ENCODE measurements at places on chromosomes 3 and 15.

- DNase-seq, result no peak
Measured at GRCh38 chr15:35693286-35693685, 147.3 kb upstream of the DPH6 start.

DNA sequence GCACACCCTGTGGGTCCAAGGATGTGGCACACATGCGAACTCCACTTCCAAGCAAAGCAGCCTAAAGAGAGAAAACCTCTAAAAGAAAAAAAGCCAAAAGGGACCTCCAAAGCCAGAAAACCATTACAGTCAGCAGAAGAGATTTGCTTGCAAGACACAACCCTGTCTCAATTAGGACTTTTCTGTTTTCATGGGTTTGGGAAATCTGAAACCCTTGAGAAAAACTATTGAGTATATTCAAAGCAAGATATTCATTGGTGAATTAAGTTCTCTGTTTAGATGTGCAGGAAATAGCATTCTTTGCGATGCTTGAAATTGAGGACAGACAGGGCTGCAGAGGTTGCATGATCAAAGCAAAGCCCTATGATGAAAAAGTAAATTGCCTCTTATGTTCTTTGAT, 10.2 kb upstream of the LDHAL6B start:
- DNase-seq, result no peak

DNA sequence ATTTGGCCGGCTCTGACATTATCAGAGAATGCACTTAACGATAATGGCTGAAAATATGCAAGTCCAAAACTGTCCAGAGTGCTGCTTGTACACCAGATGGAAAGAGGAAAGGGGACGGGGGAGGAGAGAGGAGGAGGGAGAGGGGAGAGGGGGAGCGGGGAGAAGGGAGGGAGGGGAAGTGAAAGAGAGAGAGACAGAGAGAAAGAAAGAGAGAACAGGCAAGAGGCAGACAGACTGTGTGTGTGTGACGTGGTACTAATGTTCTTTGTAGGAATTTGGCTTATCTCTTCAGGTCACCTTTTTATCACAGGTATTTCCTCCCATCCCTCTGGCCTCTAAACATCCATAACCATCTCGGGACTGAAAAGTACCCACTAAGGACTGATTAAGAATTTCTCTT, 75.1 kb upstream of the LMOD3 start:
- no peak for DNase-seq

DNA sequence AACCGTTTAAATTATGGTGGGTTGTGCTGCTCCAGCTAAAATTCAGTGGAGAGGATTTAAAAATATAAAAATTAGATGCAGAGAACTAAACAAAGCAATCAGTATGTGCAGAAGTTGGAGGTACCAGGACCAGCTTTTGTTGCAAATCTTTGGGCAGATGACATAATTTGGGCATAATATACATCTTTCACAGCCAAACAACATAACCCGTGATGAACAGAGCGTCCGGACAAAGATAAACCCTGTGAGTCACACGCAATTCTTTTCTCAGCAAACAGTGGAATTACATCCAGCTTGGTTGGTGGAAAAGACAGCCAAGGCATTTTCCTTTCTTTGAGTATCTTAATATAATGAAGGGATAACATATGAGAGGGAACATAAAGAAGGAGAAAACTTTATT, 419.4 kb upstream of the ADAMTS9 start:
- DNase-seq, result no peak

GRCh38 chr3:52558436-52558835, 22.0 kb downstream of the UQCC5 start:
- DNase-seq, result no peak

- no peak for DNase-seq
Measured at GRCh38 chr15:25742776-25743547, 120.2 kb downstream of the ATP10A start.

DNA sequence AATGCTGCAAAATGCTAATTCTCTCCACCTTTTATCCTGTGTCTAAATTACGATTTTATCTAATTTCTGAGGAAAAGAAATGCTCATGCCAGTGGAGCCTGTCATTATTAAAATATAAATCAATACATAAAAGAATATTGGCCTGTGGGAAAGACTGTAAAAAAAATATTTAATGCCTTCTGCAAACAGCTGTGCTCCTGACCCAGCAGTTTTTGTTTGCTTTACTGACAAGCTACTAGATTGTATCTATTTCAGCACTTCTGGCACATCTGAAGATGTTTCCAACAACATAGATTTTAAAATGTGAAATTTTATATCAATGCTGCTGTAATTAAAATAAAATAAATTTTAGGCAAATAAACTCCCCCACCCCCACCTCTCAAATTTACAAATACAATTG, 493.6 kb upstream of the AGTR1 start:
- DNase-seq, result no peak

- DNase-seq, result no peak
Measured at GRCh38 chr3:10352146-10352911, 31.4 kb upstream of the SEC13 start.

- DNase-seq, result no peak
Measured at GRCh38 chr3:85589145-85589544, 630.4 kb downstream of the CADM2 start.

DNA sequence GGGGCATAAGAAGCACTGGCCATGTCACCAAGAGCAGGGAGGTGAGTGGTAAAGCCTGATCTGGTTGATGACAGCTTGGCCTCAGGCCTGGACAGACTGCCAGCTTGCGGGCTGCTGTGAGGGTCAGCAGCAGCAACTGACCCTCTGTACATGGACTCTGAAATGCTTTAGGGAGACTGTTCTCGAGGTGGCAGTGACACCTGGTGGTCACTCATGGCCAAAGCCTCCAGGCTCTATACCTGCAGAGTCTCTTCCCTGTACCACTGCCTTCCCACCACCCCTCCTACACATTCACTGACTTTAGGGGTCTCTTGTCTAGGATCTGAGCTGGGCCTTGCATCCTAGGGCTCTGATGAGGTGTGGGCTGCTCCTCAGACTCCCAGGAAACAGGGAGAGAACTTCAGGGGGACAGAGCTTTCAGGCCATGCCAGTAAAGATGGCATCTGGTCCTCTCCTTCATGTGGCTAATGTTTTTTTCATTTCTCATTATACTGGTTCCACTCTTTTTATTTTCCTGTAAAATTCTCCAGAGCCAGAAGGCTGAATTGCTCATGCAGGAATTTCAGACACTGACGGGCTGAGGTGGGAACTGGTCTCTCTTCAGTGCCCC, 17.2 kb upstream of the TIMP4 start:
- peak; percentile 12 for DNase-seq

- DNase-seq, result no peak
Measured at GRCh38 chr3:180142041-180142440, 105.3 kb upstream of the PEX5L start.

DNA sequence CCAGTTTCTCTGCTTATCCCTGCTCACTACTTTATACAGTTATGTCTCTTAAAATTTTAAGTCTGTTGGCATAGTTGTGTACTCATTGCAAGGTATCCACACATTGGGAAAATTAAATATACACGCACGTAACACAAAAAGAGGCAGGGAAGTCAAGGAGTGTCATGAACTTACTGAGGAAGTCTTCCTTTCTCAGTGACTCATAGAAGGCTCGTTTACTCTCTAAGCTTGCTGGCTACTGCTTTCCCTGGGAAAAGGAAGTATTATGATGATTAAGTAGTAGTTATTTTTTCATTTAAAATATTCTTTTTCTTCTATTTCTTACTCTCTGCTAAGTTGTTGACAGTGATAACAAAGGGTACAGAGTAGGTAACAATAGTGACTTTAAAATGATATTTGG, 287.3 kb downstream of the UBE2E2 start:
- DNase-seq, result no peak

DNA sequence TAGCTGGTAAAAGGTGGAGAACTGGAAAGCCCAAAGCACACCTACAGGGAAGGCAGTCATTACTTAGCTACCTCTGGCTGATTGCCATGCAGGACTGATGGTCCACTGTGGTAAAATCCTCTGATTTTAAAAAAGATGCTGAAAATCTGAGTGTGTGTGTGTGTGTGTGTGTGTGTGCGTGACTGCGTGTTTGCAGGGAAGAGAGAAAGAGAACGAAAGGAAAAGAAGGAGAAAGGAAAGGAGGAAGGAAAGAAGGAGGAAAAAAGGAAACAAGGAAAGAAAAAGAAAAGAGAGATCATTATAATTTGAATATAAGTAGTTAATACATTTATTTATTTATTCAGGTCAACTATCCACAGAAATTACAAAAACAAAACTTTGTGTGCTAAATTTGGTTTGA, 488.7 kb upstream of the KCNMB2 start:
- no peak for DNase-seq

GRCh38 chr3:107797586-107797985, 274.8 kb downstream of the BBX start:
- no peak for DNase-seq

DNA sequence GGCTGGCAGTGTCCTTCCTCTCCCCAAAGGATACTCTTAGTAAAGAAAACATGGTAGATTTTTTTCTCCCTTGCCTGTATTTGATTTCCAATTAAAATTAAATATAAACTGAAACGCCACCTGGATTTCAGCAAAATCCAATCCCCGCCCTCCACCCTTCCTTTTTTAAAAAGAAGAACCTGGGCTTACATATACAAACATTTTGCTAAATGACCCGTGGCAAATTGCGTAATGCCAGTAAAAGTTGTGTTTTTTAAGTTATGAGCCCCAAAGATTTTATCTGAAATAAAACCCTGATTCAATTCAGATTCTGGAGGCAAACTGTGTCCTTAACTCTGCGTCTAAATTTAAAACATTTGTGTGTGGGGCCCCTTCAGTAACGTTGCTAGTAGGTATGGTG, 403.0 kb downstream of the FOXP1 start:
- no peak for DNase-seq

- no peak for DNase-seq
Measured at GRCh38 chr3:140505213-140505612, 172.7 kb upstream of the TRIM42 start.

DNA sequence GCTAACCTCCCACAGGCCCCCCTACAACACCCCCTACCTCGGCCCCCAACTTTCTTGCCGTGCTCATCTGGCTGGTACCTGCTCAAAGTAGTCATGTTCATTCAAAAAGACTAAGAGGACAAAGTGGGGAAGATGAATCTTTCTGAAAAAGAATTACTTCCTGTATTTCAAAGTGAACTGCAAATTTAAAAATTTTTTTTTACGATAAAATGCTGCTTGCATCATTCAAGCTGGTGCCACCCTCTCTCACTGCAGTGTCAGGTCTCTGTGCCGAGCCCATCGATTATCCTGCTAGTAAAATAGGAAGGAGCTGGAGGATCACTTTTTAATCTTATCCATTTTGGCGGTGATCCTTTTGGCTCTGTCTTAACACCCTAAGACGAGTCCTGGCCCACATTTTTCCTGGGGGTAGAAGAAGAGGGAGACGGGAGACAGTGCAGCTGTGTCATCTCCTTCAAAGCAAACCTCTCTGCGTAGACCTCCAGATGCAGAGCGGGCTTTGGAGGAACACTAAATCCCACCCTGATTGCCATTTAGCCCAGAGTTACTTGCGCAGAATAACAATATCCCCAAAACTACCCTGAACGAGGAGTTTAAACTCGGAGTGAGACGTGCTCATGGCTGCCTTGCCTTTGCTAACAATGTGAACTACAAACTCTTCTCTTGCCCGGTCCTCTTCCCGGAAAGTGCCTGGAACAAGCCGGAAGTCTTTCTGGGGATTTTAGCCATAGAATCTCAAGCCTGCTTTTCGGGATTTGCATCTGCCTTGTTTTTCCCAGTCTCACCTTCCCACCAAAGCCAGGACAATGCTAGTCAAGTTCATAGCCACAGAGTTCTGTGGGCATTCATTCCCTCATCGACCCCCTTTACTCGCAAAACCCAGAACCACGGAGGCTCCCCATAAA, 66.2 kb upstream of the CGNL1 start:
- DNase-seq, result no peak

DNA sequence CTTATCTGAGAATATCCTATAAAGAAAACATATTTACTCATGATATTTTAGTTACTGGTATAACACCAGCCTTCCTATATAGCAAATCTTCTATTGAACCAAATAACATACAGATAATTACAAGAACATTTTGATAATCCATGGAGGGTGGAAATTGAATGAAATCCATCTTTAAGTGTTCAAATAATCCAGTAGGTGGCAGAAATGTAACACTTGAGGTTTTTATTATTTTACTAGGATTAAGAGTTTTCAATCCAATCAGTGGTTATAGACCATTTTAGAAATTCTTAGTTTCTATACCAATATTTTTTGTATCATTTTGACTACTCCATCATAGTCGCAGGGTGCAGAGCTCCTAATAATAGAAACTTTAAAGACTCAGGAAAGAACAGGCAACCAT, 101.9 kb upstream of the KCNH8 start:
- DNase-seq, result no peak

GRCh38 chr3:151318991-151319390, 2.4 kb upstream of the GPR87 start:
- DNase-seq, result no peak

DNA sequence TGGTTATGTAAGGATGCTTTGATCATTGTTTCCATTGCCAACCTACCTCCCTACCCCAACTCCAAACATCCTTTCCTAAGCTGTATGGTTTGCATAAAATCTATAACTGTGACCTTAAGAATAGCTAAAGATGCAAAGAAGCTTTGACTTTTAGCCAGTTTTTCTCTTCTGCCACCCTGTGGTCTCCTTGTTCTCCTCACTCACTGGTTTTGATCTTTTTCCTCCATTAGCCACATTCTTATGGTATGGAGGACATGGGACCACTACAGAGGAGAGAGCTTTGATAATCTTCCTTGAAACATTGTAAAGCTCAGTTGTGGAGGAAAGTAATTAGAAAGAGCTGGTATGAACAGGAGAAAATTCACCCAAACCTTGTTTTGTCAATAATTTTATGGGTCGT, 115.9 kb downstream of the NEK11 start:
- no peak for DNase-seq

GRCh38 chr3:147656023-147656422, 246.9 kb downstream of the ZIC1 start:
- DNase-seq, result no peak

GRCh38 chr15:84831613-84832012, 14.5 kb downstream of the ALPK3 start:
- no peak for DNase-seq

DNA sequence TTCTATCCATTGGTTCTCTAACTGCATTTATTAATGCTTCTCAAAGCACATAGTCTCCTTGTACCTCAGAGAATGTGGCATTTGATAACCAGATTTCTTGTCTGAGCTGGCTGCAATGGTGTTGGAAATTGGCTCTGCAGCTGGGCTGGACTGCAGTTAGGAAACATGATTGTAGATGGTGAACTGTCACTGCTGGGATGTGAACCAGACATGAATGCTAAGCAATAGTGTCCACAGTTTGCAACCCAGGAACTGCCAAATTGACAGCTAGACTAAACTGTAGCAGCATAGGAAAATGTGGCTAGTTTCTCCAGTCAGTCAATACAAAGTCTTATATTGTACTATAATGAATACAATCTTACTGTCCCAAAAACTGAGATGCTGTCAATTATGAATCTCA, 656.6 kb upstream of the GOLIM4 start:
- no peak for DNase-seq

DNA sequence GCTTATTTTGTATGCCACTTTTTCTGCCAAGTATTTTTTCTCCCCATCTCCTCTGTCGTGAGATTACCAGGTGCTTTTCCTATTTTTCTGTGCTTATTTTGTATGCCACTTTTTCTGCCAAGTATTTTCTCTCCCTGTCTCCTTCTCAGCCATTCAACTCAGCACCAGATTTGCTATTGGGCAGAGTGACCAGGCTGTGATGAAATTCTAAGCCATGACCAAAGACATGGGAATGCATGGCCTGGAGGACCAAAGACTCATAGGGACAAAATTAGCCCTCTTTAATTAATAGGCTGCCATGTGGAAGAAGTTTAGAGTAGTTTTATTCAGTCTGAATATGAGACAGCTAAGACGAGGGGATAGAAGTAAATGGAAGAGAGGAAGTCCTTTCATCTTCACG, 257.4 kb downstream of the SQOR start:
- no peak for DNase-seq

GRCh38 chr3:73813291-73813690, 188.6 kb upstream of the PDZRN3 start:
- no peak for DNase-seq
